Stimulated activated CD4-positive, alpha-beta T cell treated with anti-CD3 and anti-CD28 coated beads, TNF-alpha, amount 100 ng/mL, for 24 hours (primary cell): ENCODE measurements at places on chromosomes 4 and X.

DNA sequence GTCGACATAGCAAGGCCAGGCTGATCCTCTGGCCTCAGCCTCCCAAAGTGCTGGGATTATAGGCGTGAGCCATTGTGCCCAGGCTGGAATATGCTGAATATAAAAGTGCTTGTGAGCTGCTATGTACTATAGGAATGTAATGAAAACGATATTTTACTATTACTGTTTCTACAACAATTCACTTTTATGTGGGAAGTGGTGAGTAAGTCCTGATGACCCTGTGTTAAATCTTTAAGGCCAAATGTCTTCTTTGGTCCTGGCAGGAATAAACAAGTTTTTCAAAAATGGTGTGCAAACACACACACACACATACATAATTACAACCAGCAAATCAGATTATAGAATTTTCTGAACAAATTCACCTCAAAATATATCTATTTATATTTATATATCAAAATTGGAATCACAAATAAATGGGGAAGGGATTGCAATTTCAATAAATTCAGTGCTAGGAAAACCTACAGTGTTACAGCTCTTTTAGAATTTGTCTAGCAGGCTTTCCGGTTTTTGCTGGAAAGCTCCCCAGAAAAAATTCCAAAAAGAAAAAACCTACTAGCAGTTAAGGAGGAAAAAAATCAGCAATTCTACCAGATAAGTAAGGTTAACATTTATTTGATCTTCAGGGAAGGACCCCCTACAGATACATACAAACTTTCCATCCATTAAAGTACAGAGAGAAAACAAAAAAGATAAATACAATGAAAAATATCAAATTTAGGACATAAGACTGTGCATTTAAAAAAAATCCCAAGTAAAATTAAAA is 17.9 kb downstream of the SMIM14 start:
- no peak for DNase-seq

DNA sequence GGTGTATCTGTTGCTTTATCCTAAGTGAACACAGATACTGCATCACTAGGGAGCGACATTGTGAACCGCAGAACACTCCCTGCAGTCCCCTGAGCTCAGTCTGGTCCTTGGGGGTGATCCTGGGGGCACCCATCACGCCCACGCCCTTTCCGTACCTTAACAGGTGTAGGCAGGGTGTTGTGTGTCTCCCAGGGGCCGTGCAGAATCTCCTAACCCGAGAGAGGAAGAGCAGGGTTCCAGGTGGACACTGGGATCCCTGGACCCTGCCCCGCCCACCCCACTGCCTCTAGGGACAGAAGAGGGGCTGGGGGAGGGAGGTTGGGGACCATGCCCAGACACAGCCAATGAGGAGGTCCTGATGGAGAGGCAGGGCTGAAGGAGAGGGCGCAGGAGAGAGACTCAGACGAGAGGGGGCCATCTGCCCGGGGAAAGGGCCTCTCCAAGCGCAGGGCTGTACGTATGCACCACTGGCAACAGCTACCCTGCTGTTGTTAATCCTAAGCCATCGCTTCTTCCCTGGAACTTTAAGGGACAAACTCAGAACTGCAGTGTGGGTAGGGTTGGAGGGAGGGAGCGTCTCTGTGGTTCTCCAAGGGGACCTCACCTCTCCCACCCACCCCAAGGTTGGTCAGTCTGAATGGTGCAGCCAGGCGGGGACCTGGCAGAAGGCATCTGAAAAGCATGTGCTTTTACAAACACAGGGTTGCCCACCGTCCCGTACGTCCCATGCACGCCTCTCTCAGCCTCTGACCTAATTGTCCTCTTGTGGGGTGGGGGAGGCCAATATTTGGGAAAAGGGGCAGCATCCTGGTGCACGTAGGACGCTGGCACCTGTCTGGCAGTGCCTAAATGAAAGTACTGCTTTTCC is 2.5 kb downstream of the P2RY8 start:
- no peak for DNase-seq

DNA sequence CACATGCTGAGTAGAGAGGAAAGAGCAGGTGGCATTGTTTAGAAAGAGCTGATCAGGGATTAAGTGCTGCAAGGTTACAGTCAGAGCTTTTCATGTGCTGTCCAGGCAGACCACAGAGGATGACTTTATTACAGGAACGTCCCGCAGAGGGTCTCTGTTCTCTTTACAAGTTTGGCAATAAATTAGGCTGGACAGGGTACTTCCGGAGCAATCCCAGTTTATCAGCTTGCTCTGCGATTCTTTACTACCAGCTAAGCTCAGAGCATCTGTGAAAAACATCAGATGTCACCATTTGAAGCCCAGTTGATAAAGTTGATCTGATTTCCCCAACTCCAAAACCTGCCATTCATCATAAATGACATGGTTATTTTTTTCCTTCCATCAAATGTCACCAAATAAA is 633.1 kb downstream of the NLGN4X start:
- DNase-seq: no peak

- no peak for DNase-seq
These were observed 1904.9 kb downstream of the PCDH7 start for GRCh38 chr4:32624943-32625603.

DNA sequence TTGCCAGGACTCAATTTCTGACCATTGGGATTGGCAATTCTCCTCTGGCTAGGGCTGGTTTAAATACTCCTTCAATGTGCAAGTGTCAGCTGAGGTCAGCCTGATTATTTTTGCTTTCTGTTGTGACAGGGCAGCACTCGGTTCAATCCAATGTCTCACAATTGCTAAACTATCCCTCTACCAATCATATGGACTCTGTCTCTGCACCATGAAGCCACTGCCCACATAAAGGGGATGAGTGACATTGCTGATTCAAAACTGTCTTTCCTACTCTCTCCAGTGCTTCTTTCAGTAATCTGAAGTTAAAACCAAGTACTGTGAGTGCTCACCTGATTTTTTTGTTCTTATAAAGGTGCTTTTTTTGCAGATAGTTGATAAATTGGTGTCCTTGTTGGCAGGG is 1030.7 kb downstream of the GLUD2 start:
- no peak for DNase-seq

DNA sequence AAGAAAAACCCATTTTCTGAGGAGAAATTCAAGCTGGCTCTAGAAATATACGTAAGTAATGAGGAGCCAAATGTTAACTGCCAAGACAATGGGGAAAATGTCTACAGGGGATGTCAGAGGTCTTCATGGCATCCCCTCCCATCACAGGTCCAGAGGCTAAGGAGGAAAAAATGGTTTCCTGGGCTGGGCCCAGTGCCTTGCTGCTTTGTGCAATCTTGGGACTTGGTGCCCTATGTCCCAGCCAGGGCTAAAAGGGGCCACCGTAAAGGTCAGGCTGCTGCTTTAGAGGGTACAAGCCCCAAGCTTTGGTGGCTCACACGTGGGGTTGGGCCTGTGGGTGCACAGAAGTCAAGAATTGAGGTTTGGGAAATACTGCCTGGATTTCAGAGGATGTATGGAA is 17.2 kb upstream of the IGFBP7 start:
- no peak for DNase-seq

GRCh38 chr4:124095621-124096020 is 616.9 kb downstream of the ANKRD50 start:
- DNase-seq: no peak

DNA sequence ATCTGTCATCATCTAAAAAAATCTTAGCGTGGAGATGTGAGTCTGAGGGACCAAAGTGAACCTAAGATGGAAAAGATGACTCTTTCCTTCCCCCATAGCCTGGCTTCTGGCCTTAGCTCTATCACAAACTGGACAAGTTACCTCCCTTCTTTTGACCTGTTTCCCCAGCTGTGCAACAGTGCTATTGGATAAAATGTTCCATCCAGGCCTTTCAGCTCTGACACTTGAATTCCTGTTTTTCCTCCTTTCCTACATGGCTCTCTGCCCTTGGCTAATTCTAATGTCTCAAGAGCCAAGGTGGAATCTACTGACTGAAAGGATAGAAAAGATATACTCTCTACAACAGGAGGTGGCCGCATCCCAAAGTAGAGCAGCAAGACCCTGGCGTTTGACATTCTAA is 84.5 kb upstream of the ARHGEF9 start:
- no peak for DNase-seq
